IMR-90 (cell line): ENCODE measurements at places on chromosomes 1 and 21. TPM values are rescaled to one million over a fixed set of nuclear protein-coding genes. Genes with fewer than 3 reads are reported as not detected.

DNA sequence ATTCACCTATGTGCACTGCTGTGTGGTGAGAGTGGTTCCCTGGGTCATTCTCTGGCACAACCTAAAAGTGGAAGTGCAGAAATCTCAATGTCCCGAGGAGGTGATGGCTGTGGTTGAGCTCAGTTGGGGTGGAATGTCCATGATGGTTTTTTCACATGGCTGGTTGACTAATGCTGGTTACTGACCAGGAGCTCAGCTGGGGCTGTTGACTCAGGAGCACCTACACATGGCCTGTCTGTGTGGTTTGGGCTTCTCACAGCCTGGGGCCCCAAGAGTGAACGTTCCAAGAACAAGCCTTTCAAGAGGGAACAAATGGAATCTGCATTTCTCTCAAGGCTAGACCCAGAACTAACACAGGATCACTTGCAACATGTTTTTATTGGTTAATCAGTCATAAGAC lies 6.4 kb upstream of the KANK4 start:
- no peak for DNase-seq

DNA sequence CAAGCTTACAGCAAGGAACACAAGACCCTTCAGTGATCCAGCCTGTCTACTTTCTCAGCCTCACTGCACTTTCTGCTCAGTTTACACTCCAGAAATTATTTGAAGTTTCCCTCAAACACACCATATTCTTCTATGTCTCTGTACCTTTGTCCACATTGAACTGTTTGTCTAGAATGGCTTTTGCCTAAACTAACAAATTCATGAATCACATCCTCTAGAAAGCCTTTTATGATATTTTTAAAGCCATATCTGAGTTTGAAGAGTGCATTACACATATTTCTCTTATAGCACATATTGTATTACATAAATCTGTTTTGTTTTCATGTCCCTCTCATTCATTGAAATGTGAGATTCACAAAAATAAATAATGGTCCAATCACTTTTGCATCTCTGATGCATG lies 446.0 kb upstream of the ZRANB2 start:
- DNase-seq: no peak

DNA sequence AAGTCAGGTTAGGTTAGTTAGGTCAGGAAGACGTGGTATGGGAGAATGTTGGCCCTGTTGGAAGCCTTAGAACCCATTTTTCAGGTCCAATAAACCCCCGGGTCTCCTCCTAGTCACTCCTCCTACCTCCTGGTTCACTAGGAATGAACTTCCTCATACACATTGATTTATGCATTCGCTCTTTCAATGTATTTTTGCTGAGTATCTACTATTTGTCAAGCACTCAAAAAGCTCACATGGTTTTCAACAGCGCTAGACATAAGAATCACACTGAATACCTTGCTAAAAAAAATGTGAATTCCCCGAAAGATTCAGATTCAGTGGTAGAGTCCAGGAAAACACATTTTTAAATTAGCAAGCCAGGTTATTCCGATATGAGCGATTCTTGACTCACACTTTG lies 85.8 kb upstream of the LRRN2 start:
- no peak for DNase-seq

DNA sequence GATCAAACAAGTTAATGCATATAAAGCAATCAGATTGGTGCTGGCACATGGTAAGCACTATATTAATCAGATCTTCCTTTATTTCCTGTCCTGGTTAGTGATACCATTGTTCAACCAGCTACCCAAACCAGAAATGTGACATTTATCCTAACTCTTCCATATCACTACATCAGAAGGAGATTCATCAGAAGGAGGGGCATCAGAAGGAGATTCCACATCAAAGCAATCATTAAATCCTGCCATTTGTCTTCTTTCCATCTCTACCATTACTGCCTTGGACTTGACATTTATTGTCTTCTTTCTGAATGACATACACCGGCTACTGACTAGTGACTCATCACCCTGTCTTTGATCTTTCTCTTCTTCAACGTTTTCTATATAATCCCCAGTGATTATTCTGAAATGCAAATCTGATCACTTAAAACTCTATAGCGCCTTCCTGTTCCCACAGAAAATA lies 75.0 kb downstream of the DNM3 start:
- DNase-seq: no peak

- DNase-seq: peak; percentile 9
Measured at GRCh38 chr1:168585191-168585590, 8.8 kb downstream of the XCL1 start.

- no peak for DNase-seq
Measured at GRCh38 chr1:117235863-117236465, 25.2 kb upstream of the VTCN1 start.

DNA sequence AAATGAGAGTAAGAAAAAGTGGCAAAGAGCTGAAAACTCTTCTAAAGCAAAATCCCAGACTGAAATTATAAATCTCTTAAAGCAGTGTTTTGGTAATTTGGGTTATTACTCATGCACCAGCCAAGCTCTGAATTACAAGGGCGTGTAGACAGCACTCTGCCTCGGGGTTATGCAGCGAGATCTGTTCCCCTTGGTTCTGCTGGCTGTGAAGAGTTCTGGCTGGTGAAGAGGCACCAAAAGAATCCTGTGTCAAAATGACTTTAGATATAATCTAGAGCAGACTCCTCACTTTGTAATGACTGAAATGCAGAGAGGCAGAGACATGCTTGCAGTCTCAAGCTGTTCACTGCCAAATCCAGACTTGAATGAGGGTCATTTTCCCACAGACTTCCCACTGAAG lies 461.8 kb upstream of the CXADR start:
- no peak for DNase-seq

DNA sequence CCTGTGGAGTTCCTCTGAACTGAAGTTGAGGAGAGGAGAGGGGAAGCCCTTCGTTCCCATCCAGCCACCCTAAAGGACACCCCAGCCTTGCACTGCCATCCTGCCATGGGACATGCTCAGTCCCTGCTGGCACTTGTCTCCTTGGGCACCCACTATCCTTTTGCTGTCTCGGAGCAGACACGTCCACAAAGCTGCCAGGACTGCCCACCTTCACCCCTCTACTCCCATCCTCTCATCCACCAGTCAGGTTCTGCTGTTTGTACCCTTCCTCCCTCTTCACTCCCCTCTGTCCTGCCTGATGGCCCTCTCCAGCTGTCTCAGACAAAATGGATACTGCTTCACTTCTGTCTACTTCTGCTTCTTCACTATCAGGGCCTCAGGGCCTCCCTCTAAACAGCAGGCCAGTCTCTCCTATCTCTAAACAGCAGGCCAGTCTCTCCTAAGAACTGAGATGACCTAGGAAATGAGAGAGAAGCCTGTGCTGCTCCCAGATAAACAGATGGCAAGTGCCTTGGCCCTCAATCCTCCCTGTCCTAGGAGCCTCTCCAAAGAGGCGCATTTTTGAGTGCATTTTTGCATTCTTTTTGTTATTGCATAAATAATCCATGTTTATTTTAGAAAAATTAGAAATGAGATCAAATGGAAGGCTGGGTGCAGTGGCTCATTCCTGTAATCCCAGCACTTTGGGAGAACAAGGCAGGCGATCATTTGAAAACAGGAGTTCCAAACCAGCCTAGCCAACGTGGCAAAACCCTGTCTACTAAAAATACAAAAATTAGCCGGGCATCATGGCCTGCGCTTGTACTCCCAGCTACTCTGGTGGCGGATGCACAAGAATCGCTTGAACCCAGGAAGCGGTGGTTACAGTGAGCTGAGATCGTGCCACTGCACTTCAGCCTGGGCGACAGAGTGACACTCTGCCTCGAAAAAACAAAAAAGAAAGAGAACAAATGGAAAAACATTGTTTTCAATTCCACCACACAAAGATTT lies 4.4 kb upstream of the PYCR2 start:
- no peak for DNase-seq

- no peak for DNase-seq
Measured at GRCh38 chr1:182565537-182565936, 23.5 kb downstream of the RNASEL start.

GRCh38 chr1:3438661-3439180 lies 15.7 kb upstream of the ARHGEF16 start:
- no peak for DNase-seq

GRCh38 chr1:164704954-164705353 lies 146.0 kb downstream of the PBX1 start:
- DNase-seq: no peak

RABGAP1L gene
- 7.9 and 9.1 TPM in 2 replicates for polyA plus RNA-seq

CD55 gene
- 11.5 and 11.6 TPM in 2 replicates for polyA plus RNA-seq

FAM72D gene
- polyA plus RNA-seq: 1.2 and 1.4 TPM in 2 replicates

KCNT2 gene
- 0.17 and 0.22 TPM in 2 replicates for polyA plus RNA-seq
